ENCODE measurements at places on chromosomes 5 and 9.

GRCh38 chr5:170986598-170986997 is 124.8 kb downstream of the RANBP17 start:
- no peak for DNase-seq

DNA sequence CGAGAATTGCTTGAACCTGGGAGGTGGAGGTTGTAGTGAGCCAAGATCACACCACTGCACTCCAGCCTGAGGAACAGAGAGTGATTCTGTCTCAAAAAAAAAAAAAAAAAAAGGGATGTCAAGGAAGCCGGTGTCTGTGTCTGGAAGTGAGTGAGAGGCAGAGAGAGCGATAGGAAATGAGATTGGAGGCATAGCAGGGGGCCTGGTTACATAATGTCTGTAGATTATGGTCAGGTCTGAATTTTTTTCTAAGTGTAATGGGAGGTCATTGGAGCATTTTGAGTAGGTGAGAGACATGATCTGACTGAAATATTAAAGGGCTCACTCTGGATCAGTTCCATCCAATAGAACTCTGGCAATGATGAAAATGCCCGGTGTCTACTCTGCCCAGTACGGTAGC is 40.4 kb upstream of the CTNNA1 start:
- no peak for DNase-seq

- no peak for DNase-seq
Observed at GRCh38 chr9:80951675-80952074, 737.7 kb downstream of the TLE1 start.

DNA sequence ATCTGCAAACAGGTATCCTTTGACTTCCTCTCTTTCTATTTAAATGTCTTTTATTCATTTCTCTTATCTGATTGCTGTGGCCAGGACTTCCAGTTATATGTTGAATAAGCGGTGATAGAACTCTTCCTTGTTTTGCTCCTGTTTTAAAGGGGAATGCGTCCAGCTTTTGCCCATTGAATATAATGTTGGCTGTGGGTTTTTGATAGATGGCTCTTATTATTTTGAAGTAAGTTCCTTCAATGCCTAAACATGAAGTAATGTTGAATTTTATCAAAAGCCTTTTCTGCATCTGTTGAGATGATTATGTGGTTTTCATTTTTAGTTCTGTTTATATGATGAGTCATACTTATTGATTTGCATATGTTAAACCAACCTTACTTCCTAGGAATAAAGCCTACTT is 300.5 kb upstream of the CTNND2 start:
- no peak for DNase-seq

- DNase-seq = no peak
Observed at GRCh38 chr9:123642291-123643278, 286.6 kb downstream of the CRB2 start.

DNA sequence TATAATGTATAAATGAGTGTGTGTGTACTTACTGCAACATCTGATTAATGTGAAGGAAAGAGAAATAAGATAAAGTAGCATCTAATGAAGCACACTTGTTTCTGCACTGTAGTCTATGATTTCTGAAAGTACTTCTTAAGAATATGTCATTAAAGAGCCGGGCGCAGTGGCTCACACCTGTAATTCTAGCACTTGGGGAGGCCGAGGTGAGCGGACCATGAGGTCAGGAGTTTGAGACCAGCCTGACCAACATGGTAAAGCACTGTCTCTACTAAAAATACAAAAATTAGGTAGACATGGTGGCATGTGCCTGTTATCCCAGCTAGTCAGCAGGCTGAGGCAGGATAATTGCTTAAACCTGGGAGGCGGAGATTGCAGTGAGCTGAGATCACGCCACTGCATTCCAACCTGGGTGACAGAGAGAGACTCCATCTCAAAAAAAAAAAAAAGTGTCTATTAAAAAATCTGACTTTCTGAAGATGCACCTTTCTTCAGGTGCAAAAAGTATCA is 556.9 kb downstream of the PTPRD start:
- no peak for DNase-seq

- DNase-seq = no peak
Observed at GRCh38 chr5:180366326-180366725, 13.2 kb upstream of the GFPT2 start.

DNA sequence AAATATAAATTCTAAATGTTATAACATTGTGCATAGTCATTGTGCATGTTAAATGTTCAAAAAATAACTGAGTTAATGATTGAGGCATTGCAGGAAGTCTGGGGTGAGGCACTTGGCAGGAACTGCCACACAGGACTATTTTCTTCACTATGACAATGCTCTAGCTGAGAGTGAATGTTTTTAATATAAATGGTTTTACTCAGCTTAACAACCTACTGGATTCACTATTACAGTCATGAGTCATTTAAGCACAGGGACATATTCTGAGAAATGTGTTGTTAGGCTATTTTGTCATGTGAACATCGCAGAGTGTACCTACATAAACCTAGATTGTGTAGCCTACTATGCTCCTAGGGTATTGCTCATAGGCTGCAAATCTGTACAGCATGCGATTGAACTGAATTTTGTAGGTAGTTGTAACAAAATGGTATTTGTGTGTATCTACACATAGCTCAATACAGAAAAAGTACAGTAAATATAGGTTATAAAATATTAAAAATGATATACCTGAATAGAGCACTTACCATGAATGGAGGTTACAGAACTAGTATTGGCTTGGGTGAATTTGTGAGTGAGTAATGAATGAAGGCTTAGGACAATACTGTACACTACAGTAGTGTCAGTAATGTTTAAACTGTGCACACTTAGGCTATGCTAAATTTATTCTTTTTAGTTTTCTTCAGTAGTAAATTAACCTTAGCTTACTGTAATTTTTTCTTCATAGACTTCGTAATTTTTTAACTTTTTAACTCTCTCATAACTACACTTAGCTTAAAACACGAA is 346.1 kb upstream of the PTGER4 start:
- no peak for DNase-seq

- no peak for DNase-seq
Observed at GRCh38 chr9:124180557-124180956, 77.2 kb upstream of the NEK6 start.

- DNase-seq = no peak
Observed at GRCh38 chr9:120386390-120387131, 193.4 kb downstream of the CDK5RAP2 start.

GRCh38 chr5:158722940-158723339 is 376.8 kb downstream of the EBF1 start:
- no peak for DNase-seq

- DNase-seq = no peak
Observed at GRCh38 chr5:169356181-169356580, 55.2 kb upstream of the SLIT3 start.

DNA sequence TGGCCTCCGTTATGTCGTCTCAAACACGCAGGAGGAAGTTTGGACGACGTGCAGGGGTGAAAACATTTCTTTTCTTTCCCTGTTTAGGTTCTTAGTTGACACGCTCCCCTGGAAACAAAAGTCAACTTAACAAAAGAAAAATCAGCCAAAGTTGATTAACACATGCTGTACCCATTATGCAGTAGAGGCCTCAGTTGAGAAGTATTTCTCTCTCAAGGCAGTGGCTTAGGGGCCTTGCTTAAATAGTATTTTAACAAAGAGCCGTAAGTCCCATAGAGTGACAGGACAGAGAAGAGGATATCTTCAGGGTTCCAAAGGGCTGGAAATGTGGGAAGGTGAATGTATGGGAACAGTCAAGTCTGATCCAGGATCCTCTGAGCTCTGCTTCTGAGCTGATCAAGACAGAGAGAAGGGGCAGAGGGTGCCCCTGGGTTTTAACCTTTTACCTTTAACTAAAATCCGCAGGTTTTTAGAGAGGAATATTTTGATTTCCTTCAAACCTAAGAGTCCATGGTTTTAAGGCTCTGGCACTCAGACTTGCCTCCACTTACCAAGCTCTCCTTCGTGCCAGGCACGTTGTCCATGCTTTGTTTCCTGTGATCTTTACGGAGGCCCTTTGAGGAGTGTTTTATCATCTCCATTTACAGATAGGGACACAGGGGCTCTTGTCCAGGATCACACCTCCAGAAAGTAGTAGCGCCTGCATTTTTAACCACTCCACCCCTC is 629 bp upstream of the CD74 start:
- DNase-seq = no peak

- DNase-seq = no peak
Observed at GRCh38 chr9:129441852-129442251, 179.0 kb downstream of the C9orf50 start.

DNA sequence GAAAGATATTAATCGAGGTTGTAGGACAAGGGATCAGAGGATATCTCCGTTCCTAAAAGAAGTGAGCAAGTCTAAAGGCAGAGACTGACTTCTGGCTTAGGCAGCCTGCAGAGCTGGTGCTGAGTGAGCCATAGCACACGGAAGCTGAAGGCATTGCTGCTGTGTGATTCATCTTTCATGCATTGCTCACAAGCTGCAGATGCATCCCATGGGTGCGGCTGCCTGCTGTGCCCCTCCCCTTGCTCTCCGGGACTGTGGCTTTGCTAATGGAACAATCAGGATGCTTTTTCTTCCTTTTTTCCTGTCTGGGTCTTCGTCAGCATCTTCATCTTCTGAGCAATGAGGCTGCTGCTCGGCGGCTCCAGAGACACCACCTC is 341.4 kb downstream of the DIRAS2 start:
- DNase-seq = no peak

- DNase-seq = no peak
Observed at GRCh38 chr9:4662989-4663792, 1.1 kb downstream of the PLPP6 start.

- no peak for DNase-seq
Observed at GRCh38 chr5:60541980-60542379, 158.0 kb downstream of the DEPDC1B start.

DNA sequence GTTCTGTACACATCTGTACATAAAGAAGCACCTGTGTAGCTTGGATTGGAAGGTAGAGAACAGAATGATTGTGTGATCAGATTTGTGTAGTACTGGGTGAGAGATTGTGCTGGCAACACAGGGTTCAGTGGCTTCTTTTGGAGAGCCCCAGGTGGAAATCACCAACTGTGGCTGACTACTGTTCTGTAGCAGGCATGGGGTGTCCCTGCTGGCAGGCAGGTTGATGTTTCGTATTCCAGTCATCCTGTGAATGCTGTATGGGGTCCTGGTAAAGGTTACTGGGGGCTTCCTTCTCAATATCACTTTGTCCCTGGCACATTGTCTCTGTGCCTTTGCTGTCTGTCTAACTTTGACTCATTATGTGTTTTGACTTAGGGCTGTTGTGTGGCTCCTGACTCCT is 5.3 kb downstream of the ASPN start:
- DNase-seq = no peak

DNA sequence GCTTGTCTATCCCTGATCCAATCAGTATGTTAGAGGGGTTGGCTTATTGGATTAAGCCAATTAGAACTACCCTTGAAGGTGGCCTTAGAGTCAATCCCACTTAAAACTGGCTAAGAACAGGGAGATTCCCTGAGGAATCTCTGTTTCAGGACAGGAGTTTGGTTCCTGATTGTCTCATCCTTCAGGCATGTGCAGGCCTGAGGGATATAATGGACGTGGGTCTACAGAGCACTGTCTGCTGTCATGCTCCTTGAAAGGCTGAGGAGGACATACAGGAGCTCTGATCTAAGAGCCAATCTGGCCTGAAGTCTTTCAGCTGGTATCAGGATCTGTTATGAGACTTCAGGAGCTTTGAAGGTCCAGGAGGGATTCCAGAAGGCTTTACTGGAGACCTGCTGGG is 36.2 kb upstream of the PRXL2C start:
- no peak for DNase-seq

DNA sequence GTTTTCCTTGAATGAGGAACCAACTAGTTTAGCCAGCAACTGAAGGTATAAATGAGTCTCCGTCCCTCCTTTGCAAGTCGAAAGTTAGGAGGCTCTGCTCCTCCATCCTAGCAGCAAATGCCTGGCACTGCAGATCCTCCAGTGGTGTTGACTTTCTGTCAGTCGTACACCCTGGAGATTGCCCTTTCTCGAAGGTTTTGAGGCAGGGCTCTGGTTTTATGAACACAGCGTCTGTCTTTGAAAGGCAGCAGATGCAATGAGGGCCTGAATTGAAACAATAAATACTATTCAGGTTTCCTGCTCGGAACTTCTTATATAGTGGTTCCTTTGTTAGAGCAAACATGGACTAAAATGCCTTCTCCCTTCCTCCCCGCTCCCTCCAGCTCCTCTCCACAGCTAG is 284.0 kb downstream of the TMEM38B start:
- DNase-seq = no peak

GRCh38 chr5:110335361-110336066 is 391.0 kb downstream of the TMEM232 start:
- no peak for DNase-seq

- no peak for DNase-seq
Observed at GRCh38 chr5:107567901-107568671, 102.7 kb downstream of the EFNA5 start.

DNA sequence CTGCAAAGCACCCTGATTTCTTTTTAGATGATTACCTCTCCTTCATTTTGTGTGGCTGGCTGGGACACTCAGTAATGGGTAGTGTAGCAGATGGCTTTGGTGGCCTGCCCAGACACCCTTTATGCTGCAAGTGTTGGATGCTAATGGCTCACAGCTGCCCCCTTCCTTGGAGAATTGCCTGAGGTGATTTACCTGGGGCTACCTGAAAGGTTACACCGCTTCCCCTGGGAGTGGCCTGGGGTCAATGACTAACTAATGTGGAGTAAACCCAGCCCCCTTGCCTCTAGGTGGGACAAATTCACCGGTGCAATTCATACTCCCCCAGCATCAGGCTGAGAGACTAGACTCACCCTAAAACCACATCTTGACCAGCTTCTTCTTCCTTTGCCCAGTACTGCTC is 23.5 kb upstream of the HAND1 start:
- no peak for DNase-seq

DNA sequence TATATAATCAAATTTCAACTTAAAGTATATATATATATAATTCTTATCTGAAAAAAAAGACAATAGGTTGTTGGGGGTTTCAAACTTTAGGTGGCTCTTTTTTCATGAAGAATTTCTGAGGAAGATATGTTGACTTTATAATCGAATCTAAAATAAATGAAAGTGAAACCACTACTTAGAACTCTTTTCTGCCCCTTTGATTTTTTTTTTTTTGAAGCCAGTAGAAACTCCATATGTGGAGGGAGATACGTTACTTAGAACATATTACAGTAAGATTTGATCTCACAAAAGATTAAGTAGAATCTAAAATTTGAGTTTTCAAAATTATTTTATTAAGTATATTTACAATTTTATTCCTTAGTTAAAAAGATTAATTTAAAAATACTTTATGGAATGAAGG is 96.9 kb downstream of the ATG10 start:
- DNase-seq = no peak

GRCh38 chr5:40734986-40735385 is 20.8 kb downstream of the TTC33 start:
- no peak for DNase-seq

GRCh38 chr5:7202846-7203245 is 193.1 kb upstream of the ADCY2 start:
- DNase-seq = no peak
